ENCODE measurements at places on chromosomes 3 and 15.

- DNase-seq: no peak
Measured at GRCh38 chr3:1421577-1421976, 328.8 kb downstream of the CNTN6 start.

DNA sequence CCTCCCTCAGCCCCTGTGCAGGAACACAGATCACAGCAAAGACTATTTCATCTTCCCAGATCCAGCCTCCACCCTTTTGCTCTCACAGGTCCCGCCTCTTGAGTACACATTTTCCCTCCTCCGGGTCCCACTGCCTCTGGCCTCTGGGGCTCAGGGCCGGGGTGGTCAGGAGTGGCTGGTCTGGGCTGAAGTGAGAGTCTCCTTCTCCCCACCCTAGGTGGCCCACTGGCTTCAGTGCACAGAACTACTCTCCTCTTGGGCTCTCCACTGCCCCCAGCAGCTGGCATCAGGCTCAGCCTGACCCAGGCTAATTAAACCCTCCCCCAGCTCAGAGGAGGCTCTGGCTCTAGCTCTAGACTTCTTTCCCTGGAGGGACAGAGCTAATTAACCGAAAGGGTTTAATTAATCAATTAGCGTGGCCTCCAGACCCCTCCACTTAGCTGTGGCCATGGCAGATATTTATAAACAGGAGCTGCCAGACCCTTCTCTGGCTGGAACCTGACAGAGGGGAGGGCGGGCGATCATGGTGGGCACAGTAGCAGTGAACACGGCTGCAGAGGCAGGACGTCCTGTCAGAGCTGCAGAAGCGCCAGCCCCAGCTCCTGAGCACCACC lies 15.1 kb downstream of the DUSP7 start:
- DNase-seq: no peak

DNA sequence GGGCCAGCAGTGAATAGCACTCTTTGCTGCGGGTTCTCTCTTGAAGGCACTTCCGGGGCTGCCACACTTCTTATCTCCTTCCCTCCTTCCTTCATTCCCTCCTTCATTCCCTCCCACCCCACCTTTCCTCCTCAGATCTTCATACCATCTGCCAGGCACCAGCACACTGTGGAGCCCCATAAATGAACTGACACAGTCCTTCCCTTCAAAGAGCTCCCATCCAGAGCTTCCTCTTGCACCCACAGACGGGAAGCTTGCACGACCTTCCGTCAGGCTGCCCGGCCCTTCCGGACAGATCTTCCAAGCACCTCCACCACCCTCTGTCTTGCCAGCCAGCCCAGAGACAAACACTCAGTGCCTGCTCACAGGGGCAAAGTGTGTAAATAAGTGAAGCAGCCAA lies 65.4 kb upstream of the HERC1 start:
- DNase-seq: no peak

DNA sequence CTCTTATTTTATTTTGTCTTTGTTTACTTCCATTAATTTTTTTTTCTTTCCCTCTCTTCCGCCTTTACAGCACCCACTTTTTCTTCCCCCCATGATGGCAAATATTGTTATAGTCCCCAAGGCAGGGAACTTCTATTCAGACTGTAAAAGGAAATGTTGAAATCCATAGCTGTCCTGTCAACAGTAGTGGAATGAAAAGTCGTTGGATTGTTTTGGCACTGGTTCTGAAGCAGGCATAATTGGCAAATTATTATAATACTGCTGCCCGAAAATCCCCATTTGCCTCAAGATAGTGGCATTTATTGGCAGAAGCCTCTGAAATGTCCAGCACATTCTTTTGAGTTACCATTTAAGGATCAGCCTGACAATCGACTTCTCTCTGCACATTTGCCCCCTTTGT lies 150.6 kb downstream of the TPRG1 start:
- DNase-seq: no peak

GRCh38 chr3:162998205-162998604 lies 1501.6 kb downstream of the OTOL1 start:
- no peak for DNase-seq

Measured in MM.1S (cell line).